Activated naive CD4-positive, alpha-beta T cell treated with Interleukin-2 at 50 U/mL for 16 hours (primary cell): ENCODE measurements at places on chromosomes 7 and 10.

DNA sequence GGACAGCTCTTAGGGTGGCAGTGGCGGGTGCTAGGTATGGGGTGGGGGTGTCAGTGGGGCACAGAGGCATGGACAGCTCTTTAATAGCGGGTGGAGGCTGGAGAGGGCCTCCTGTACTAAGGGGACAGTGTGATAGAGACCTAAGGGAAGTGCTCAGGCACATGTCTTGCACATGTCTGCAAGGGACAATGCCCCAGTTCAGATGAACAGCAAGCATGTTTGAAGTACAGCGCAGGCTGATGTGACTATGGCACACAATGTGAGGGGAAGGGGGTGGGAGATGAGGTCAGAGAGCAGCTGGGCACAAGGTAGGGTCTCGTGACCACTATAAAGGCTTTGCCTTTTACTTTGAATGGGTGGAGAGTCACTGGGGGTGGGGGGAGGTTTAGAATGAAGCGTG, 3.5 kb downstream of the GIMAP8 start:
- DNase-seq, result no peak

DNA sequence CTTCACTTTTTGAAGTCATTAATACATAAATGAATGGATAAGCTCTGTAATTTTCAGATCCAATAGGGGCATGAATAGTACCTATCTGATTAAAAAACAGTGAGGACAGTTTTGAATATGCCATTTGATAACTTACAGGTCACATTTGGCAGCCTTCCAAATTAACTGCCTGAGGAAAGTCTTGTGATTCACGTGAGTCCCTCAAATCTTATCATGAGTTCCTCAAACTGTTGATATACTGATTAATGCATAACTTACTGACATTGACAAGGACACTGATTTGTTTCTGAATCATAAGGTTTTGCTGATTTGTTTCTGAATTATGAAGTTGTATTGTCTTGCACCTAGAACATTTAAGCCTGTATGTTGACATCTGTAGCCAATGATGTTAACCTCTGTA, 55.1 kb downstream of the ANKMY2 start:
- DNase-seq, result no peak

GRCh38 chr10:124307591-124307990, 111.1 kb downstream of the OAT start:
- no peak for DNase-seq

GRCh38 chr10:44715136-44715535, 196.0 kb upstream of the TMEM72 start:
- no peak for DNase-seq

- DNase-seq, result no peak
These were observed 148.8 kb downstream of the NOC3L start for GRCh38 chr10:94213980-94214379.

- no peak for DNase-seq
These were observed 40.8 kb upstream of the HGF start for GRCh38 chr7:81810476-81811155.
